LHCN-M2 (cell line): ENCODE measurements at places on chromosomes 2 and 18.

DNA sequence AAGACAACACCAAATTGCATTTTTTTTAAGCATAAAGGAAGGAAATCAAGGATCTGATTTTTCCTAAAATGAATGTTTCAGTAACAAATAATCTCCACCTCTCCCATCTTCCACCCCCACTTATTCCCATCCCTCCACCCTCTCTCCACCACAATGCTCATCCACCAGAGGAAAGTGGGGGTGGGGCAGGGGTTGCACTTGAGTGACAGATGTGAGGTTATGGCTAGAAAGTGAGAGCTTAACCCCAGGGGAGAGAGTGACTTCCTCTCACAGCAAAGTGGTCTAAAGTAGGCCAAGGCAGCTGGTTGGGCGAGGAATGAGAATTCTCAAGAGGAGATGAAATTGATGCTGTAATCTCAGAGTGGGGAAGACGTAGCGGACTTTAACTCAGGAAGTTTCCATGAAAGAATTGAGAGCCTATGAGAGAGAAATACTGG lies 104.7 kb downstream of the HNRNPLL start:
- no peak for DNase-seq

GRCh38 chr2:117853873-117854272 lies 39.4 kb downstream of the DDX18 start:
- no peak for DNase-seq

DNA sequence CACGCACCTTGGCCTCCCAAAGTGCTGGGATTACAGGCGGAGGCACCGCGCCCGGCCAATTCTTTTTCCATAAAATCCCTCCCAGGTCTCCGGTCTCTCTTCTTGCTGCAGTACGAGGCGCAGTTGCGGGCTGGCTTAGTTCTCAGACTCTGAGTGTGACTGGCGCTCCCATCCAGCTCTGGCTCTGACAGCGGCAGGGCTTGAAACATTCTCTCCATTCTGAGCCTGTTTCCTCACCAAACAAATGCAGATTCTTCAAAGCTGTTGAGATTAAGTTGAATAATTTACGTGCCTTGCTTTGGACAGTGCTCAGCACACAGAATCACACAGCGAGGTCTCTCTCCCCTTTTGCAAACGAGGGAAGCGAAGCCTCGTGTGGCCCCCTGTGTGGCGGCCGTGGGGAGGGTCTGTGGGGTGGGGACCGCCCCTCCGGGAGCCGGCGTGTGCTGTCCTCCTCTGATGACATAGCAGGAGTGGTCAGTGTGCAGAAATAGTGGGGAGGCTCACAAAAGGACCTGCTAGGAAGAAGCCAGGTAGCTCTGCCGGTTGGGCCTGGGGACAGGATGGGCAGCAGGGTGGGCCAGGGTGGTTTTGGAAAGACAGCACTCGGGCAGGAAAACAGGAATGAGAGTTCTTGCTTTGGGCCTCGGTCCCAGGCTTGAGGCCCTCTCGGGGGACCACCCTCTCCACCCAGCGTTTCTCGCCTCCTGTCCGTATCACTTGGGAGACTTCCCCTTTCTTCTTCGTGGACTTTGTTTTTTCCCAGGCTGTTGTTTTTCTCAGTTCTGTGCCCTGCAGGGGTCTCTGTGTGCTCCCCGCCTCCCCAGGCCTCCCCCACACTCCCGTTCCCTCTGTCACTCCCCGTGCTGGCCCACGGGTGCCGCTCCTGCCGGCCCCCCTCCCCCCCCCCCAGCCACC lies 75.0 kb downstream of the KCNG2 start:
- no peak for DNase-seq

GRCh38 chr2:171703574-171704347 lies 16.5 kb downstream of the DYNC1I2 start:
- peak; percentile 40 for DNase-seq
